ENCODE measurements at places on chromosomes 16 and 17.

- DNase-seq: no peak
Measured at GRCh38 chr16:73172241-73172972, 124.5 kb upstream of the ZFHX3 start.

GRCh38 chr17:72658675-72659074 lies 433.8 kb downstream of the SLC39A11 start:
- no peak for DNase-seq

DNA sequence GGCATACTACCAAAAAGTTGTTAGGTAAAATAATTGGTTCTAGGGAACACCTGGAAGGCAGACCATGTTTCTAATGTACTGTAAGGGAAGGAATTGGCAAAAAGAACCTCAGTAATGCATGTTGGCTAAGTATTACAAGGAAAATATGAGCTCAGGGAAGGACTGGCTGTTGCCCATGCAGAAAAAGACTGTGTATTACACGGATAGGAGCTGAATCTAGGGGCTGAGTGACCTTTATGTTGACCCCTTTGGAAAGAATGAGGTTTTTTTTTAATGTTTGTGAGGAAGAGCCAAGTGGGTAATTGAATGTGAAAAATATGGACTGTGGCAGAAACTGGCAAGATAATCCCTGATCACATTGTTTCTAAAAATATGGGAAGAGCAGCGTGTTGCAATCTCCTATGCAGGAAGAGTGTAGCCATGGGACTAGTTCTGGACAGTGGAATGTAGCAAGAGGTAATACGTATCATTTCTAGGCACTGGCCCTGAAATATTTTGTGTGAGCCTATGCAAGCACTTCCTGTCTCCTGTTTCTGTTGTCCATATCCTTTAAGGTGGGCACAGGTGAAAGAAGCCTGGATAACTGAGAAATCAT lies 95.1 kb upstream of the CNTNAP4 start:
- no peak for DNase-seq

DNA sequence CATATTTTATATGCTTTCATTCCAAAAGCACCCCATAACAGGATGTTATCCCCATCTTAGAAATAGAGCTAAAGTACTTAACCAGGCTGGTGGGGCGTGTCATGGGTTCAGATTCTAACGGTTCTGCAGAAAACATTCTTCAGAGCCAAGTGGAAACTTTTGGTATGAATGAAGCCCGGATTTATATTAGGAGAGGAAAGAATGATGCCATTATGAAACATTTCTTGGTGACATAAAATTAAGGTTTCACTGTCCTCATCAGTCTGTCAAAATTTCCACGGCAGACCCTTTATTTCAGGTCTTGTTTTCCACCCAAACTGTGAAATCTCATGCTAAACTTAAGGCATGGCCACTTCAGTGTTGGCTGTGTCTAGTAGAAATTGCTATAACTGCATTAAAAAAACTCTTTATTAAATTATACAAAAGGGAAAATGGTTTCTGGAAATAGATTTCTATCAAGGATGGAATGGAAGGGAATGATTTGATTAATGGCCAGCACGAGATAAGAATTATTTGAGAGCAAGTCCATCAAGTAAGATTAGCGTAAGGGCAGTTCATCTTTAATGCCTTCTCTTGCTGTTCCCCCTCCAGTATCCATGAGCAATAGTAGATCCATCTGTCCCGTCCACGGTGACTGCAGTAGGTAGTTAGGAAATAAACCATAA lies 11.7 kb downstream of the PRKCA start:
- peak; percentile 32 for DNase-seq

- no peak for DNase-seq
Measured at GRCh38 chr17:55587608-55588139, 76.4 kb upstream of the SMIM36 start.

DNA sequence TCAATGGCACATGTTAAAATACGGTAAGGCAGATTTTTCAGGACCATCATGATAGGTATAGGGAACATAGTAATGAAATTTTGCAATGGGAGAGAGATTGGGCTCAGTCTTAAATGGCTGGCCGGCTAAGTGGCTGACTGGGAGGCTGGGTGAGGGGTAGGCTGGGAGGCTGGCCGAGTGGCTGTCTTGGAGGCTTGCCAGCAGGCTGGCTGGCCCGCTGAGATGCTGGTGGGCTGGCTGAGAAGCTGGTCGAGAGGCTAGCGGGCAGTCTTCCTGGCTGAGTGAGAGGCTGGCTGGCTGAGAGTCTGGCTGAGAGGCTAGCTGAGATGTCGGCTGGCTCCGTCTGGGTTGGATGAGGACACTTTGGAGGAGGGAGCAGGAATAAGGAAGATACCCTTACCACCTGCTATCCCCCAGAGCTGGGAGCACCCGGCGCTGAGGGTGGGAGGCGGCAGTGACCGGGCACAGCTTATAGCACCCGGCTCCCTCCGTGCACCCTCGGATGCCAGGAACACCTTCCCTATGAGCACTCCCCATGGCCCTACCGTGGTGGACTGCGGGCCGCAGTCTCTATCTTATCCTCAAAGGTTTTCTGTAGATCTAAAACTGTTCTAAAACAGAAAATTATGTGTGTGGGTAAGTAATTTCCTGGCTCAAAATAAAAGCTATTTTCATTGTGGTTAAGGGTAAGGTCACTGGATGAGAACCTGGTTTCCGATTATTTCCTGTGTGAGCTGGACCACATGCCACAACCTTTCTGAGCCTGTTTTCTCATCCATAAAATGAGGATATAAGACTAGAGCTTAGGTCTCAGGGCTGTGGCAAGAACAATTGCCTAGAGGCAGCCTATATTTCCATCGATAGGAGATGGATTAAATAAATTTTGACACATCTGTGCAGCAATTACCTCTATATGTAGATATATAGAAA lies 34.5 kb upstream of the TMC5 start:
- DNase-seq: no peak

- no peak for DNase-seq
Measured at GRCh38 chr17:66966298-66966697, 1.8 kb downstream of the CACNG4 start.

DNA sequence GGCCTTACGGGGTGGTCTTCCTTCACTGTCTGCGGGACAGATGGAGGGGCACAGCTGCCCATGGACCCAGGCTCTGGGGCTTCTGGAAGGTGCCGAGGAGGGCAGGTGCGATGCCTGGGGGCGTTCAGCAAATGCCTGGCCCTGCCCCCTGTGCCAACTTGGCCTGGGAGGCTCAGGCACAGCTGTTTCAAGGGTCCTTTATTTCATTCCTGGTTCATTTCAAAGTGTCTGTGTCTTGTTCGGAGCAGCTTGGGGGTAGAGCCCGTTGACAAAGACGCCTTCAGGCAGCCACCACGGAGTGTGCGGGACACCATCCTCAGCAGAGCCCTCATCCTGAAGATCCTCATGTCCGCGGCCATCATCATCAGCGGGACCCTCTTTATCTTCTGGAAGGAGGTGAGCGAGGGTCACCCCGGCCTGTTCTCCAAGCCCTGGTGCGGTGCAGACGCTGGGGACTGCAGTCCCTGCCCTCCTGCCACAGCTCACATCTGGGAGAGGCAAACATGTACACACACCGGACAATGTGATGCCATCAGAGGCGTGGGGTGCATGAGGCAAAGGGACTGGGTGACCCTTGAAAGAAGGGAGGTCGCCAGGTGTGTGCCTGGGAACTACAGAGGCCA lies 43.9 kb downstream of the MEAK7 start:
- DNase-seq: no peak

GRCh38 chr16:57473176-57473840 lies 10.8 kb downstream of the POLR2C start:
- no peak for DNase-seq

GRCh38 chr17:69672924-69673323 lies 258.4 kb downstream of the MAP2K6 start:
- DNase-seq: no peak

DNA sequence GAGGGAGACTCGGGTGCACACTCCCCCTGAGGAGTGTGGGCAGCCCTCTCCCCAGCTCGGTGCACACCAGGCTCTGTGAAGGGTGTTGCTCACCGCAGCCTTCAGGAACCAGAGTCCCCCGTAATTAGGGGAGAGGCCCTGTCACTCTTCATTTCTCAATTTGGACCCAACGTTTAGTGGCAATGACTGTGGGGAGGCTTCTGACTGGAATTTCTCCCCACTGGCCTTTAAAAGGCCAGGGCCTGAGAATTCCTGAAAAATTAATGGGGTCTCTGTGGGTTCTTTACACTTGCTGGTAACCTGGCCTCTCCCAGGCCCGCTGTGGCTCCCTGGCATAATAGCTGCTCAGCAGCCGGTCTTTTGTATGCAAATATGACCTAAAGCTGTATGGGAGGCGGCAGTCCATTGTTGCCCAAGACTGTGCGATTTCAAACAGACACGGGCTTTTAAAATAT lies 209.7 kb downstream of the MSI2 start:
- no peak for DNase-seq

DNA sequence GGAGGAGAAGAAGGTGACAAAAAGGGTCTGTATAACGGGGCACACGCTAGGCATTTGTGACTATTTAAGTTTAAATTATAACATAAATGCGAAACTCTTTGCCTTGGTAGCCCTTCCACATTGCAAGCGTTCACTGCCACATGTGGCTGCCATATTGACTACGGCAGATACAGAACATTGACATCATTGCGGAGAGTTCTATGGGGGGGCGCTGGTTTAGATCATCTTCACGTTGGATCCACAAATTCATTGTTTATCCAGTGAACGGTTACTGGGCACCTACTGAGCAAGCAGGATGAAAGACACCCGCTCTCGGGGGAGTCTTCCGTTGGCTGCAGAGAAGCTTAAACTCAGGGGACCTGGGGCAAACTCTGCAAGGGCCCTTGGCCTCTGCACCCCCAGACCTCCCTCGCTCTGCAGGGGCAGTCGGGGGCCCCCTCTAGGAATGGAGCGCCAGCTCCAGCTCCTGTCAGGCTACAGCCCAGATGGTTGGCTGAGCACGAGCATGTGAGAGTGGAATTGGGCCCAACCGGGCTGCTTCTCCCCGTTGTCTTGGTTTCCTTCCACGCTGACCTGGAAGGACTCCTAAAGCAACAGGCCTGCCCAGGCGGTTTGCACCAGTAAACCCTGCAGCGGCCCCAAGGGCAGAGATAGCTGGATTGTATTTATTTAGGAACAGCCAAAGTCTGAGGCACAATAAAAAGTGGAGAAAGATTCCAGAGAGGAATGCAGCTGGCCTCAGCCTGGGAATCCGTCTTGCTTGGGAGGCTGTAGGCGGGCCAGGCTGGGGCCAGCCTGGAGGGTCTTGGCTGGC lies 172.2 kb downstream of the SEC14L1 start:
- DNase-seq: no peak

GRCh38 chr16:6382924-6383459 lies 949.7 kb upstream of the RBFOX1 start:
- DNase-seq: no peak

DNA sequence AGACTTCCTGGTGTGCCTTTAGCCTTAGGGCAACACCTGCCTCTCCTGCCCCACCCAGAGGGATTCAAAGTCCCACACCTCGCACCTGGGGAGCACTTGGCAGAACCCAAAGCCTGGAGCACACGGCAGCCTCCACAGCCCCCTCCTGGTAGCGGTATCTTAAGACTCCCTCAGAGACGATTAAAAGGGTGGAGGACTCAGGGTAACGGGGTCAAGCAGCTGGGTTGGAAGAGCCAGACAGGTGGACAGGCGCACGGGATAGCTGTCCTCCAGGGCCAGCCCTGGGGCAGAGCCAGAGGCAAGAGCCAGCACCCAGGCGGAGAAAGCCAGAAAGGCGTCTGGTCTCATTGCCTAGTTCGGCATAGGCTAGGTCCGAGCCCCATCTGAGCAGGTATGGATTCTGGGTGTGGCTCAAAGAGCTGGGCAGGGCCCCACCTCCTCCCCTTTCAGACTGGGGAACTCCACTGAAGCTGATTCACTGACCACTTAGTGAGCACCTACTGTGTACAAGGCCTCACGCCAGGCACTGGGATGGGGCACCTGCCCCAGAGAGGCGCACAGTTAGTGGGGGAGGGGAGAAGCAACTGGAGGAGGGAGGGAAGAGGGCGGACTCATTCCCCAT lies 55.0 kb upstream of the MEAK7 start:
- DNase-seq: no peak

- no peak for DNase-seq
Measured at GRCh38 chr16:629833-630248, 944 bp upstream of the WFIKKN1 start.

DNA sequence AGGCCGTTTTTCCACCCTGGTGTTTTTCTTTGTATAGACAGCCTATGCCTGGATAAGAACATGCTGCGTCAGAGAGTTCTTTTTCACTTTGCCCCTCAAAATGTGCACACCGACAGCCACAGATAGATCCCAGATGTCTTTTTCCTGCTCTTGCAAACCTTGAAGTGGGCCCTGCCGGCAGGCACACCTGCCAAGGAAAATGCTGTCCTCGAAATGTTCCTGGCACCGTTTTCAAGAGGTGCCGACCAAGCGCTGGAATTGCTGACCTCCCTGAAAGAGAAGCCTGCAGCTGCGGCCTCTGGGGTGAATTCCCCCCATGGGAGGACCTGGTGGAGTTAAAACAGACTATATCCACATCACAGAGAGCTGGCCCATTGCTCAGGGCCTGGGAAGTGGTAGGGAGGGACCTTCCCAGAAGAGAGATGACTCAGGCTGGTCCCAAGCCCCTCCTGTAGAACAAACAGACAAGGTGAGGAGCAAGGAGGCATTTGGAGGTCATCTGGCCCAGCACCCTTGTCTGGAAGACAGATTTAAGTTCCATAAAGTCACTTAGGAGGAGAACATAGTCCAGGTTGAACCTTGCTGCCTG lies 668.1 kb downstream of the MAF start:
- no peak for DNase-seq

All from stimulated activated CD4-positive, alpha-beta T cell treated with anti-CD3 and anti-CD28 coated beads, Interleukin-4, amount 100 ng/mL, for 1 hour (primary cell).